ENCODE measurements at places on chromosomes 2 and 18.

DNA sequence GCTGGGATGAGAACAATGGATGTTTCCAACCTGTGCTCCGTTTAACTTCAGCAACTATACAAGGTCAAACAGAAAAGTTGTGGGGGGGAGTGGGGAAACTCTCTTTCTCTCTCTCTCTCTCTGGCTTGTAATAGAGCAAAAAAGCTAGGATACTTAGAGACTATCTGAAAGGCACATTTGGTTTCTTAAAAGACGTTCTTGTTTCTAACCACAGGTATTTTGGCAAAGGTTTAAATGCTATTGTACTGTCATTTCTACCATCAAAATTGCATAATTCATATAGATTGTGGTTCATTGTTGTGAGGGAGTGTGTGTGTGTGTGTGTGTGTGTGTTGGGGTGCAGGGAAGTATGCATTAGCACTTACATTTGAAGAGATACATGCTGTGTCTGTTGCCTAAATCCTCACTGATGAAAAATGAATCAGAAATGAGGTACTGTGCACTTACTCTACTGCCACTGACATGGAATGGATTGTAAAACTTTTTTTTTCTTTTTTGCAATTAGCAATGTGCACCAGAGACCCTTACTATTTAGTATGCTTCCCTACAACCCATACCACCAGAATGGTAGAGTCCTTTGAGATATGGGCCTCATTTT is 841.0 kb upstream of the PIK3C3 start:
- DNase-seq = no peak

GRCh38 chr18:27501671-27502070 is 316.6 kb upstream of the CHST9 start:
- DNase-seq = no peak

DNA sequence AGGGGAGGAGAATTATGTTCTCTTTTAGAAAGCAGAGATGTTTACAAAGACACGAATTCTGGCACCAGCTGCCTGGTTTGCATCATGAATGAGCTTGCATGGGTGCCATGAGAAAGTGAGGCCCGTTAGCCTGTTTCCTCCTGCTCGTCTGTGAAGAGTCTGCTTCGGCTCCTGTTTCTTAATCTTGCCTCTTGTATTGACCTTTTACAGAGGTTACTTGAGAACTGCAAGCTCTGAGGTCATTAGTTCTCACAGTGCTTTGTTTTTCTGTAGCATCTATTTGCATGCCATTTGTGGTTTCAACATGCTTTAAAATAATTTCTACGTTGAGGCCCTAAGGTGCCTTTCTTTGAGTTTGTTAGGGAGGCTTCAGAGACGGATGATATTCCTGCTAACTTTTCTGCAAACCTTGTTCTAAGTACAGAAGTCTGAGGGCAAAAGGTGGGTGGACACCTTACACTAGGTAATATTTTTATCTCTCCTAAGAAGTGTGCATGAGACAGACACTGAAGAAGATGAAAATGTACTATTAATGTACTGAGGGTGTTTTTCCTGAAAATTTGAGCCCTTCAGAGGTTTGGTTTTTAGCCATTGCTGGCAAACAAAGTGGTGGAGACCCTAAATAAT is 53.4 kb upstream of the LINC00305 start:
- no peak for DNase-seq

DNA sequence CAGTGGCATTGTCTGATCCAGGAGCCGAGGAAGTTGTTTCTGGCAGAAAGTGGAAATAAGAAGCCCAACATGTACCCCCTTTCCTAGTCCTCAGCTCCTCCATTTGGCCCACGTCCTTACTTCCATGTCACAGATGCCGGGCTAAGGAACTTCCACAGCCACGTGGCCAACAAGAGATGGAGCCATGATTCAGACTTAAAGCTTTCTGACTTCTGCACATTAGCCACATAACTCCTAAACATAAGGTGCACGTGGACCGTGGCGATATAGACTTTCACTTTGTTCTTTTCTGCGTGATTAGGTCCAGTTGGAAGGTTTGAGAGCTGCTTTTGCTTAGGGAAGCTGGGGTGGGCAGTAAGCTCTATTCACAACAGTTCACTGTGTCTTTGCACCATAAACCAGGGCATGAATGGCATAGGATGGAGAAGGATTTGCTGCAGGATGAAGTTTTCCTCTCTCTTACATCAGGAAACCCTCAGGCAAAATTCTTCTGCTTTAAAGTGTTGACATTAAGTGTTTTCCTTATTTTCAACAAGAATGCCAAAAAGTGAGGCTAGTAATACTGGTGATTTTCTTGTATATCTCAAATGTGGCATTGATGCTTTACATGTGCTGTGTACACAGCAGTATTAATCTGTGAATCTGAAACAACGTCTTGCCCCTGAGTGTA is 61.2 kb upstream of the RBM44 start:
- no peak for DNase-seq
